ENCODE measurements at places on chromosomes 7 and 10.

DNA sequence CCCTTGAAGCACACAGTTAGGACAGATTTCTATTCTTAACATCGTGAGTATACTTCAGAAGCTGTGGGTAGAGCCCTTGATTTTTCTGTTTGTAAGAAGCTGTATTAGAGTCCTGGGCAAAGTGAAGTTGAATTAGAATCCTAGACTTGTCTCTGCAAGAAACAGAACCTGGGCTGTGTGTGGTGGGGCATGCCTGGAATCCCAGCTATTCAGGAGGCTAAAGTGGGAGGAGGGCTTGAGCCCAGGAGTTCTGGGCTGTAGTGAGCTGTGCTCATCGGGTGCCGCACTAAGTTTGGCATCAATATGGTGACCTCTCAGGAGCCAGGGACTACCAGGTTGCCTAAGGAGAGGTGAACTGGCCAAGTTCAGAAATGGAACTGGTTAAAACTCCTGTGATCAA lies 183.4 kb downstream of the GNAI1 start:
- DNase-seq: no peak

- DNase-seq: no peak
Observed at GRCh38 chr10:73968098-73968521, 29.8 kb upstream of the VCL start.

DNA sequence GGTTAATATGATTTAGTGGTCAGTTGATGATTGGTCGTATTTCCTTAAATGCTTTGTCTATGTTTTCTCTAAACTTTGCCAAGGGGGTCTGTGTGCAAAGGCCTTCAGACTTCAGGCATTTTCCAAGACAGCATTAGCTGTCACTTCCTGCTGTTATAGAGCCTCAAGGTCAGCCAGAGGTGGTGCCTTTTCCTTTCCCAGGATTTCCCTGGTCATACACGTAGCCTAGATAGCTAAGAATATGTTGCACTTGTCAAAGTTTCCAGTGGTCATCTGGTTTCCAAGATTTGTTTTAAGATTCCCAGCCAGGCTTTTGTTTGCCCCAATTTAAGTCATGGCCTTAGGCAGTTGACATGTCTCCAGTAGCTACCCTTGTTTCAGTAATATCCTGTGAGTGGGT lies 133.2 kb upstream of the IGFBP3 start:
- DNase-seq: no peak

GRCh38 chr7:78953090-78953489 lies 500.4 kb downstream of the MAGI2 start:
- no peak for DNase-seq

DNA sequence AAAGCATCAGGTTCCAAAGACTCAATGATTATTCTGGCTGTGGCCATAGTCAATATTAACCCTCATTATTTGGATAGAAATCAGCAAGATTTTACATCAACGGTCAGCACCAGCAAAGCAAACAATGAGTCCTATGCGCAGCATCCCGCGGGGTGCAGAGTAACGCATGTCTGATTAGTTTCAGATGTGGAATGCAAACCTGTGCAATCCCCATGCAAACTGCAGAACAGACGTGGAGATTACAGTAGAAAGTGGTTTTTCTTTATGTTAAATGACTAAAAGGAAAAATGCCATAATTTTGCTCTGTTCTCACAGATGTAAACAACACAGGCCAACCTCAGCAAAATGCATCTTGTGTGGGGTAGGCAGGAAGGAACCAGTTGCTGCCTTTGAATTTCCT lies 258.1 kb upstream of the GRB10 start:
- no peak for DNase-seq

GRCh38 chr10:4191354-4191753 lies 406.3 kb upstream of the KLF6 start:
- DNase-seq: no peak

DNA sequence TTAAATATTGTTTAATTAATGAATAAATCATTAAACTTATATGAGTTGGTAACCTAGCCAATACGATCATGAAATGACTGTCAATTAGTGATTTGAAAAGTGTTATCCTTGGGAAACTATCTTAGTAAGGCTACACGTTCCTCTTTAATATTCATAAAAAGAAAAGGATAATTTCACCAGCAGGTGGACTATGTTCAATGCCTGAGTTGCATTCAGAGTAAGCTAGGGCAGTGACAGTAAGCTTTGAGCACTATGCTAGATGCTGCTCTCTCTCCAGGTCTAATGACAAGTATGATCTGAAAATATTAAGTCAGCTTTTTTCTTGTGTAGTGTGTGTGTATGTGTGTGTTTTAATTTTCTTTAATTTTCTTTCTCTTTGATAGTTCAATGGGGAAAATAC lies 486.3 kb upstream of the PCDH15 start:
- DNase-seq: no peak
